Occipital lobe (tissue), 3 donors: ENCODE measurements at places on chromosomes 7 and 10. TPM values are rescaled to one million over a fixed set of nuclear protein-coding genes. Genes with fewer than 3 reads are reported as not detected.

Gene NRAP
- total RNA-seq: 0.31 TPM

Gene CDHR1
- 1.2 TPM for total RNA-seq

Gene TRIM73
- total RNA-seq: 2.8 TPM

Gene ATAD1
- 85.3 TPM for total RNA-seq

Gene SP4
- total RNA-seq: 76.6 TPM

Gene FAM204A
- total RNA-seq: 53.8 TPM

Gene AGR3
- total RNA-seq: not detected

Gene VWDE
- total RNA-seq: 1.4 TPM

Gene ADAM8
- total RNA-seq: 1.7 TPM

Gene ADRB1
- 3.3 TPM for total RNA-seq

Gene MAGI2
- total RNA-seq: 244 TPM

Gene CTTNBP2
- 39.0 TPM for total RNA-seq

Gene SPDYE1
- not detected for total RNA-seq

Gene CHAT
- total RNA-seq: 0.62 TPM

Gene TUBAL3
- not detected for total RNA-seq

Gene RPEL1
- total RNA-seq: 0.16 TPM

Gene ANXA11
- 2.3 TPM for total RNA-seq
